ENCODE measurements at places on chromosomes 16 and 17.

DNA sequence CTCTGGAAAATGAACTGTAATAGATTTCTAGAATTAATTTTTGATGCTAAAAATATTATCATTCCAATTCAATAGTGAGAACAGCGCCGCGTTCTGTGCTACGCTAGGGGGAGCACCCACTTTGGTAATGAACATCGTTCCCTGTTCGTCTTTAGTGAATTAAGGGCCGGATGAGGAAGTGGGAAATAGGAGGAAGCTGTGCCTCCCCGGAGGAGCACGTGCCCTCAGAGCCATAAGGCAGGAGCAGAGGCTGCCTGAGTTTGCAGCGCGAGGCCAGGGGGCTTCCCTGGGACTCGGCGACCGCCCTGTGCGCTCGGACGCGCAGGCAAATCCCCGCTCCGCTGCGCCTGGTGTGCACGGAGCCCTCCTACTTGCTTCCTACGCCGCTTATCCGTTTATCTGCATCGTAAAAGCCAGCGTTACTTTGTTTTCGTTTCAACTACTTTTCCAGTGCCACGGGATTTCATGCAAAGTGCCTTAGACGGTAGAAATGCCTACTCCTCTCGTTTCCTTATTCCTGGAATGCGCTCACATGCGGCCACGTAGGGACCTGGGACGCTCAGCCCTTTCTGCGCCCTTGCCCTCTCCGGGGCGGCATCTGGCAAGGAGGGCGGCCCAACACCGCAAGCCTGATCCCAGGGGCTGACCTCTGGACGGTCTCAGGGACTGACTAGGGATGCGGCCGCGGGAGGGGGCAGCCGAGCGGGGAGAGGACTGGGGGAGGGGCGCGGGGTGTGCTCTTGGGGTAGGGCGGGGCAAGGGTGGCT, 76.4 kb downstream of the KCNJ12 start:
- DNase-seq, result peak; percentile 27

DNA sequence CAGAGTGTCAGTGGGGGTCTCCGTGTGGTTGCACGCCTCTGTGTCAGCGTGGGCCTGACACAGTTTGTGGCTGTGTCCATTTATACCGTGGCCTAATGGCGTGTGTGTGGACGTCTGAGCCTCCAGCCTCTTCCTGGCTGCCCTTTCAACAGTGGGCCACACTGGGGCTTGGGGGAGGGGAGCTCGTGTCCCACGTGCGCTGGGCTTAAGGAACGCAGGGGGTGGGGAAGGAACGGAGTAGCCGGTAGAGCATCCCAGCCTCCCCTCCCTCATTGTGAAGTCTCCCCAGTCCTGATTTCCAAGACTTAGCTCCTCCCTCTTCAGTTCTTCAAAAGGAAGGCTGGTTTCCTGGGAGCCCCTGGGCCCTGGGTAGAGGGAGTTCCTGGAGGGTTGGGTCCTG, 9.5 kb upstream of the HES7 start:
- DNase-seq, result no peak

- no peak for DNase-seq
These were observed 25.3 kb downstream of the ZNF778 start for GRCh38 chr16:89242795-89243200.

- DNase-seq, result no peak
These were observed 5.3 kb upstream of the NOD2 start for GRCh38 chr16:50688083-50688482.

DNA sequence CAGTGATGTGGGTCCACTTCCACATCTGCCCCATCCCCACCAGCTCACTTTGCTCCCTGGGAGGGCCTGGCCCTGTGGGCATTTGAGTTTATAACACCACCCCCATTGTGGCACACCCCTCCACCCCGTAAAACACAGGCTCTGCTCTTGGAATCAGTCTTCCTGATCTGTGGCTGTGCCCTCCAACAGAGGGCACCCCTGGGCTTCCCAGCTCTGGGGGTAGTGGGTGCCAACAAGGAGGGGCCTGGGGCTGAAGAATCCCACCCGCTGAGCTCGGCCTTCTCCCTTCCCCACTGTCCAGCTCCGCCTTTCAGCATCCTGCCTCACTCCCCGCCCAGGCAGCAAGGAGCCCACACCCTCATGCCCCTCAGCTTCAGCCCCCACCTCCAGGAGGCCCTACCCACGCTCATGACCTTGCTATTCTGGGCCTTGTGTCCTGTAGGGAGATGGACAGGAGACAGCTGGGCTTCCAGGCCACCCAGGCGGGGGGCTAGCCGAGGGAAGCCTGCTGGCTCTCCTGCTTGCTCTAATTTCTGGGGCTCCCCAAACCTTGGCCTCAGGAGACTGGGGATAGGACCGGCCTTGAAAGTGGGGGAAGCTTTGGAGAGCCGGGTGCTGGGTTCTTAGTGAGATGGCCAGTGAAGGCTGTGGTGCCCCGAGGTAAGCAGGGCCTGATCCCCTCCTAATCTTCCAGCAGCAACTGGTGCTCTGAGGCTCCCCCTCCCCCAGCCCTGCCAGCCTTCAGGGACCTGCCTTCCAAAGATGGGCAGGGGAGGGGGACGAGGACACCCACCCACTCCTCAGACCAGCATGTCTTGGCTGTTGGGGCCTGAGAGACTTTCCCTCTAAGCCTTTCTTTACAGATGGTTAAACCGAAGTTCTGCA, 2.9 kb upstream of the ATP2A1 start:
- no peak for DNase-seq

- DNase-seq, result no peak
These were observed 37.0 kb upstream of the HAPSTR1 start for GRCh38 chr16:9054460-9054859.

GRCh38 chr17:76140661-76141211, 309 bp downstream of the FOXJ1 start:
- DNase-seq, result no peak

DNA sequence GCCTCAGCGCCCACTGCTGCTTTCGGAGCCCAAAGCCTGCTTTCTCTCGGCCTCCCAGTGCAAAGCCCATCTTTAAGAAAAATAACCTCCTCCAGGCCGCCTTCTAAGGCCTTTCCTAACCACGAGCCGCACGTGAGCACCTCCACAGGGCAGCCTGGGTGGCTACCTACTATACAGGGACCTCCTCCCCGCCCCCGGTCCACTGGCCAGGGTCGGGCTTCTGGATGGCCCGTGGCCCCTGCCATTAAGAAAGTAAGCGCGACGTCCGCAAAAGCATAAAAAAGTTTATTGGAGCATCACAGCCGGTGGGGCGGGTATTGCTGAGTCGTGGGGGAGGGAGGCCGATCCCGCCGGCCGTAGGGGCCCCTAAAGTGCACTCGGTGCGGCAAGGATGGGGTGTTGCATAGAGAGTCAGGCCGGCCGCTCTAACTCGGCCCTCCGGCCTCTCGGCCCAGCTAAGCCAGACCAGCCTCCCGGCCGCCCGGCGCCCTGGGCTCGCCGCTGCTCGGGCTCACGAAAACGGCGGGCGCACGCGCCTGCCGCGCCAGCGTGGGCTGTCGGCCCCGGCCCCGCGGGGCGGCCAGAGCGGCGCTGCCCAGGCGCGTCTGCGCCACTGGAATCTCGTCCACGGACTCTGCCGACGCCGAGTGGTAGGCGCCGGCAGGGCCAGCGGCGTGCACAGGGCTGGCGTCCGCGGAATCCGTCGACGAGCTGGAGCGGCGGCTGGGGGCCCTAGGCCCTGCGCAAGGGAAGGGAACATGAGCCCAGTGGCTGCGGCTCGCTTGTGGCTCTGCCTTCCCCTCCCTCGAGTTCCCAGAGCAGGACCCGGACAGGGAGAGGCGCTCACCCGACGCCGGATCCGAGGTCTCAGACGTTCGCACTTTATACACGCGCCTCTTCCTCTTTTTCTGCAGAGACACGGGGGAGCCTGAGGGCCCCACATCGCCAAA, 1.1 kb upstream of the TPPP3 start:
- no peak for DNase-seq

- no peak for DNase-seq
These were observed 99.9 kb upstream of the FAM20A start for GRCh38 chr17:68701046-68701445.

GRCh38 chr17:43880420-43880991, 26.8 kb downstream of the MPP2 start:
- DNase-seq, result peak; percentile 38

DNA sequence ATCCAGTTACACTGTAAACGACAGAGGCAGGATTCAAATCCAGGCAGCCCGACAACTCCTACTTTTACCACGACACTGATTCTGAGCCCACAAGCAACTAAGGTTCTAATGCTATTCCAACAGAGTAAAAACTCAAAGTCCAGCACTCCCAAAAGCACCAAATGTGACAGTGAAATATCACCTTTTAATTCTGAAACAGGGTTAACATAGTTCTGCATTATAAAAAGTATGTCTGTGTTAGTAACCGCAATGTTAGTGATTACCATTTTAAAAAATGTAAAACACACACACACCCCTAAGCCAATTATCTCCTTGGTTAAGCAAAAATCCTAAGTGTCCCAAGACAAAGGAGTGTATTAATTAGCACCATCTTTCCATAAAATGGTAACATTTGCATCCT, 19.7 kb downstream of the HELZ start:
- DNase-seq, result no peak

- no peak for DNase-seq
These were observed 42.1 kb upstream of the ADCY7 start for GRCh38 chr16:50224286-50224685.

GRCh38 chr17:56598466-56598865, 5.0 kb downstream of the NOG start:
- DNase-seq, result no peak

DNA sequence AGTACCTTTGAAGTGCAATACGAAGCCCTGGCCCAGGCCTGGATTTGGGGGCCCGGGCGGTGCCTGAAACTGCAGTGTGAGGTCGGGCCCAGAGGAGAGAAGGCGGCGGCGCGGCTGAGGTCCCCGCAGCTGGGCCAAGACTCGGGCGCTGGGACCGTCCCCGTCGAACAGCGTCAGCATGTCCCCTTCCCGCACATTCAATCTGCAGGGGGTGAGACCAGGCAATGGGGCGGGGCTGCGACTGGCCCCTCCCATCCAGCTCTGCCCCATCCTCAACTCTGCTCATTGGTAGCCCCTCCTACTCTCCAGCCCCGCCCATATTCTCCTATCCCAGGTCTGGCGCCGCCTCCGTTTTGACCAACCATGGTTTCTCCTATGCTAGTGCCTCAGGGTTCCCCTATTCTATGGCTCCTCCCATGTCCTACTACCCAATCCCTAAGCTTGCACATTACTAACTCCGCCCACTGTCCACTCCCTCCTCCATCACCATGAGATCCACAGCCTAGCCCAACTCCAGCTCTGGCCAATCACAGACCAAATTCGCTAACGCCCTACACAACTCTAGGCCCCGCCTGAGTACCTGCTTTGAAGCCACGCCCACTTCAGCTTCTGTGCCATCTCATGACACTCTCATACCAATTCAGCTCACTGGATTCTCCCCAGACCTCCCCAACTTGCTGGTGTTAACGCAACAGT, 14.4 kb upstream of the CDIPT start:
- peak; percentile 64 for DNase-seq

- no peak for DNase-seq
These were observed 119.8 kb downstream of the PRKCA start for GRCh38 chr17:66422186-66422585.

DNA sequence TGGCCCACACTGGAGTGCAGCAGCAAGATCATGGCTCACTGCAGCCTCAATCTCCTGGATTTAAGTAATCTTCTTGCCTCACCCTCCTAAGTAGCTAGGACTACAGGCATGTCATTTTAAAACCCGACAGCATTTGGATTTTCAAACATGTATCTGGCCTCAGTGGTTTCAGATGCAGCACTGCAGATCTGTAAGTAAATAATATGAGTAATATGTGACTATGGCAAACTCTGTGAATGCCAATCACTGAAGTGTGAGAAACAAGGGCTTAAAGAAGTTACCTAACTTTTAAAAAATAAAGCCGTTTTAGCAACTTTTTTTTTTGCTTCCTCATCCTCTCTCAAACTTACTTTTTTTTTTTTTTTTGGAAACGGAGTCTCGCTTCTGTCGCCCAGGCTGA, 11.9 kb downstream of the CEP20 start:
- no peak for DNase-seq

DNA sequence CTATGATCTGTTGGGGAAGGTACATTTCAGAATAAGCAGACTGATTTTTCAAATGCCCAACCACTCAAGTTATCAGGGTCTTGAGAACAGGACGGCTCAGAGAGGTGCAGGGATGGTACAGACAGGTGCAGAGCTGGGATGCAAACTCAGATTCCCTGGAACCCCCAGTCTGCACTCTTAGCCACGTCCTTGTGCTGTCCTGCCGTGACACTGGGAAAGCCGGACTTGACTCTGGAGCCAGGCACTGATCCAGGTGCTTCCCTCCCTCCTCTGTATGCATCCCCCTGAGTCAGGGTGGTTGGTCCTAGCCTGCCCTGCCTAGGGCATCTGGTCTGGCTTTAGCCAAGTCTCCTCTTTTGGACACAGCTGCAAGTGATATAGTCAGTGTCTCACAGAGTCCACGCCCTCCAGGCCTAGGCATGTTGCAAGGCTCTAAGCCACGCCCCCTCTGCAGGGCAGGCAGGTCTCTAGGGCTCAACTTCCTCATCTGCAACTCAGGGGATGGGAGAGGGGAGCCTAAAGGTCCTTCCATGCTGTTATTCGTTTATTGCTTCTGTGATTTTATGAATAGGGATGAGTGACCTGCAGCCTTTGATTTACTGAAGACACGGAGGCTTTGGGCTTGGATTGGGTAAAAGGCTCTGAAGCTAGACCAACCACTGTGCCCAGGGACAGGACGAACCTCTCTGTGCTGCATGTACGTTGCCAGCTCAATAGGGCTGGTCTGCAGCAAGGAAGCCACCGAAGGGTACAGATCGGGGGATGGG, 97.3 kb downstream of the SDK2 start:
- no peak for DNase-seq

DNA sequence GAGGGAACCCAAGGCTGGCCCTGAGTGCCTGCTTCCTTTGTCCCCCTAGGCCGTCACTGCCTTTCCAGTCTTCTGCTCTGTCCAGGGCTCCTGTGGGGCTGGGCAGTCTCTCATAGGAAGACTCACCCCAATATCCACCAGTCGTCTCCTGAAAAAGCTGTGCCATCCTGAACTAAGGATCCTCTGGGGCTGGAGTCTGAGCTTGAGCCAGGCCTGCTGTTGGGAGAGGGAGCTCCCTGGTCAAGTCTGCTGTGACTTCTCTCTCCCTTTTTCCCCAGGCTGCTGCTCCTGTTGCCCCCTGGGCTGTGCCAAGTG, 963 bp downstream of the MT1H start:
- no peak for DNase-seq

GRCh38 chr17:32298298-32298697, 32.7 kb downstream of the RHBDL3 start:
- no peak for DNase-seq

- DNase-seq, result peak; percentile 87
These were observed at the start of gene TBCD for GRCh38 chr17:82751571-82752370. TSS of gene TBCD (plus strand) at chr17:82752065. CDS start at chr17:82752194, 129 bp downstream.

GRCh38 chr17:74119965-74120364, 83.5 kb upstream of the RPL38 start:
- DNase-seq, result no peak

Measured in stimulated activated CD4-positive, alpha-beta T cell treated with anti-CD3 and anti-CD28 coated beads, TNF-alpha, amount 100 ng/mL, for 48 hours (primary cell).